ENCODE measurements at places on chromosomes 3 and 15. TPM values are rescaled to one million over a fixed set of nuclear protein-coding genes. Genes with fewer than 3 reads are reported as not detected.

ZPLD1 gene
- total RNA-seq = not detected

LYSMD4 gene
- total RNA-seq = 8.6 TPM

DNA sequence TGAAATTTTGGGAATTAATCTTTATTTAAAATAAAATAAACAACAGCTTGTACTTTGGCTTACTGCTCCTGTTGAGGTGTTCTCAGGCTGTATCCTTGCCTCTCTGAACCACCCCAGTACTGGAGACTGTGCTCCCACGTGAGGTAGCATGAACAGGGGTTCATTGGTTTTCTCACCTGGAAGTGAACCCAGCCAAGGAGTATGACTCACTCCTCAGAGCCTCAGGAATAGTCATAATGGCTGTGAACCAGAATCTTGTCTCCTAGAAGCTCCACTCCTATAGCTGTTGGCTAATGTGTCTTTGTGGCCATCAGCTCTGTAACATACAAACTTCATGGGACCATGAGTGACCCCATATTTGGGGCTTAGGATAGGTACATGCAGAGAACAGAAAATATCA lies 122.5 kb upstream of the ST8SIA2 start:
- H3K27ac ChIP-seq = no peak overlapping the region
- H3K4me3 ChIP-seq = no peak overlapping the region
- H3K4me1 ChIP-seq = no peaks in the 10 kb centered on the region
- no peaks in the 10 kb centered on the region for H3K36me3 ChIP-seq
- no peak for DNase-seq

- DNase-seq = no peak
- no peaks in the 10 kb centered on the region for H3K27me3 ChIP-seq
- H3K4me1 ChIP-seq = peaks cover 50% of the 10 kb centered on the region
- no peaks in the 10 kb centered on the region for H3K36me3 ChIP-seq
Observed at GRCh38 chr15:75112278-75112847, 89.0 kb downstream of the PPCDC start.

GRCh38 chr15:83992324-83993031 lies 243.1 kb upstream of the GOLGA6L4 start:
- no peak for DNase-seq
- H3K27ac ChIP-seq = no peak overlapping the region
- H3K4me1 ChIP-seq = no peaks in the 10 kb centered on the region
- H3K36me3 ChIP-seq = no peaks in the 10 kb centered on the region
- H3K4me3 ChIP-seq = no peak overlapping the region
- H3K27me3 ChIP-seq = peaks cover 5% of the 10 kb centered on the region

GRCh38 chr3:51940648-51941462 lies 849 bp downstream of the RRP9 start:
- no peaks in the 10 kb centered on the region for H3K36me3 ChIP-seq
- H3K27me3 ChIP-seq = no peaks in the 10 kb centered on the region
